COR-L47 (cell line): ENCODE measurements at places on chromosomes 13 and 19.

DNA sequence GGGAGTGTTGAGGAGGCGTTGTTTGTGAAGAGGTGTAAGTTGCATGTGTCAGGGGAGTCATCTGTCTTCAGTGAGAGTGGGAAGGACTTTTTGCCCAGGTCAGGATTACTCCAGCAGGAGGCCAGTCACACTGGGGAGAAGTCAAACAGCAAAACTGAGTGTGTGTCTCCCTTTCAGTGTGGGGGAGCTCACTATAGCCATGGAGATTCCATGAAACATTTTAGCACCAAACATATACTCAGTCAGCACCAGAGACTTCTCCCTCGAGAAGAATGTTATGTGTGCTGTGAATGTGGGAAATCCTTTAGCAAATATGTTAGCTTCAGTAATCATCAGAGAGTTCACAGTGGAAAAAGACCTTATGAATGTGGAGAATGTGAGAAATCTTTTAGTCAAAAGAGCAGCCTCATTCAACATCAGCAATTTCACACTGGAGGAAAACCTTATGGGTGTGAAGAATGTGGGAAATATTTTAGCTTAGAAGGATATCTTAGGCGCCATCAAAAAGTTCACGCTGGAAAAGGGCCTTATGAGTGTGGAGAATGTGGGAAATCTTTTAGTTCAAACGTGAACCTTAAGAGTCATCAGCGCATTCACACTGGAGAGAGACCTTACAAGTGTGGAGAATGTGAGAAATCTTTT is 8.4 kb upstream of the ZNF587 start:
- DNase-seq, result no peak

DNA sequence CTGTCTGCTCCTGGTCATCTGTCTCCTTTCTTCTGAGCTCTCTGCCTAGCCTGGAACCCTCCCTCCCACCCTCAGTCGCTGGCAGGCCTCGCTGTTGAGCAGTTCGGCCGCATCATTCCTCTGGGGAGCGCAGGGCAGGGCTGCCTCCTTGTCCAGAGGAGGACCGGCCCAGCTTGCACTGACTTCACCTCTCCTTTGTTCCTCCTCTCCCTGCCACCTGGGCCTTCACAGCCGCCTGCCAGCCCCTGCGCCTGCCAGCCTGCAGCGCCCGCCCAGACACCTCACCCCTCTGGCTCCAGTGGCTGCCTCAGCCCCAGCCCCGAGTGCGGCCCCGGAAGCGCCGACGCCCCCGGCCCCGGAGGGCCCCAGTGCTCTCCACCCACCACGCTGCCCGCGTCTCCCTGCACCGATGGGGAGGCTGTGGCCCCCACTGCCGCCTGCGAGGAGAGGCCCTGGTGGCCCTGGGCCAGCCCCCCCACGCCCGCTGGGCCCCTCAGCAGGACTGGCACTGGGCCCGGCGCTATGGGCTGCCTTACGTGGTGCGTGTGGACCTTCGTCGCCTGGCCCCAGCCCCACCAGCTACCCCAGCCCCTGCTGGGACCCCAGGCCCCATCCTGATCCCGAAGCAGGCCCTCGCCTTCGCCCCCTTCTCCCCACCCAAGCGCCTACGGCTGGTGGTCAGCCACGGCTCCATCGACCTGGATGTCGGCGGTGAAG is 7.2 kb downstream of the KMT5C start:
- no peak for DNase-seq

- no peak for DNase-seq
Measured at GRCh38 chr19:34118879-34119748, 53.2 kb upstream of the LSM14A start.

- peak; percentile 19 for DNase-seq
Measured at GRCh38 chr13:98839856-98840769, 87.6 kb upstream of the SLC15A1 start.

GRCh38 chr19:41813911-41814310 is 17.5 kb downstream of the CEACAM3 start:
- DNase-seq, result no peak

- DNase-seq, result no peak
Measured at GRCh38 chr13:80055847-80056246, 285.1 kb downstream of the SPRY2 start.

DNA sequence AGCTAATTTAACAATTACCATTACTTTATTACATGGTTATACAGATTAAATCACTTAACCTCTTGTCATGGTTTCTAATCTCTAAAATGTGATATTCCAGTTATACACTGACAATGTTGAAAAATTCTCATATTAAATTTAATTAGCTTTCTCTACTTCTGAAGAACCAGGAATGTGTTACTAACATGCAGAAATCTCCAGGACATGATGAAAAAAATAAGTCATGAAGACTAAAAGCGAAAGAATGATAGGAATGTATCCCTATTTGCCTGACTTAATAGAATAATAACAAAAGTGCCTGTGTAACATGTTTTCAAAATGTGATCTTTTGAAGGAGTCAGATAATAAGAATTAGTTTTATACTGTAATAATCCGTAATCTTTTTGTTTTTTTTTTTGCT is 2823.7 kb upstream of the PCDH20 start:
- no peak for DNase-seq

- no peak for DNase-seq
Measured at GRCh38 chr13:47421525-47421924, 524.7 kb upstream of the HTR2A start.

DNA sequence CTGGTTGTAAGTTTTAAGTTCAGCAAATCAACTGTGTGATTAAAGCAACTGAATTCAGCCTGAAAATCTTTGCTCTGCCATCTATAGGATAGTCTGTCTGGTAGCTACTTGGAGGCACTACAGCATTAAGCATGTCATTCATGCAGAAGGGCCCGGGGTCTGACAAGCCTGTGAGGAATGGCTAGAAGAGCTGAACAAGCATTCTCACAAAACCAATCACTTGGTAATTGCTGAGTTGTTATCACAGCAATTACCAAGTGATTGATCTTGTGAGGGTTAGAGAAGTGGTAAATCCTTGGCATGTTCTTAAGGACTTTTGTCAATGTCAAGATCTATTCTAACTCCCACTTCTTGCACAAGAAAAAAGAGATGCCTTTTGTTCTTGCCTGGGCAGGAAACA is 356.1 kb downstream of the FGF14 start:
- DNase-seq, result no peak

DNA sequence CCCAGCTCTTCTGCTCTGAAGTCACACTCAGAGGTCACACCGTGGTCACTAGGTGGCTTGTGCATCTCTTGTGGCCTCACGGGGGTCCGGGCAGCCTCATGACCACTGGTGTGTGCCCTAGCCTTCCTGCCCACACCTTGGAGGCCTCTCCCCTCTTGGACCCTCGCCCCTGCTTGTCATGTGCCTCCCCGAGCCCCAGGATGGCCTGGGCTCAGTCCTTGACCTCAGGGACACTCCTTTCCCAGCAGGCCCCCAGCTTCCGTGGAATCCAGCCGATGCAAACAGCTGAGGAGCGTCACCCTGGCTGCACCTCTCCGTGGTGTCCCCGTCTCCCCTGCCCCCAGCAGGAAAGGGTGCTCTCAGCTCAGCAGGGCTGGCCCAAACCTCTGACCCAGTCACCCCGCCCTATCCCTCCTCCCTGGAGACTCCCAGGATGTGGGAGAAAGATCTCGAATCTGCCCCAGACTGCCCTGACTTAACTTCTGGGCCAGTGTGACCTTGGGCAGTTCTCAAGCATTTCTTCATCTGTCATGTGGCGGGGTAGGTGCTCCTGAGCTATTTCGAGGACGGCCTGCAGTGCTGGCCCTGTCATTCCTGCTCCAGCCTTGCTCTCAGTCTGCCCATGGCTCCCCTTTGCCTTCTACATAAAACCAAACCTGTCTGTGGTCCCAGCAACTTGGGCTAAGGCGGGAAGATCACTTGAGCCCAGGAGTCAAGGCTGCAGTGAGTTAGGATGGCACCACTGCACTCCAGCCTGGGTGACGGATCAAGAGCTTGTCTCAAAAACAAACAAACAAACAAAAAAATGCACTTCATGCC is 4.6 kb upstream of the SLC25A42 start:
- DNase-seq, result no peak

GRCh38 chr13:113441661-113442060 is 11.6 kb downstream of the ADPRHL1 start:
- no peak for DNase-seq

DNA sequence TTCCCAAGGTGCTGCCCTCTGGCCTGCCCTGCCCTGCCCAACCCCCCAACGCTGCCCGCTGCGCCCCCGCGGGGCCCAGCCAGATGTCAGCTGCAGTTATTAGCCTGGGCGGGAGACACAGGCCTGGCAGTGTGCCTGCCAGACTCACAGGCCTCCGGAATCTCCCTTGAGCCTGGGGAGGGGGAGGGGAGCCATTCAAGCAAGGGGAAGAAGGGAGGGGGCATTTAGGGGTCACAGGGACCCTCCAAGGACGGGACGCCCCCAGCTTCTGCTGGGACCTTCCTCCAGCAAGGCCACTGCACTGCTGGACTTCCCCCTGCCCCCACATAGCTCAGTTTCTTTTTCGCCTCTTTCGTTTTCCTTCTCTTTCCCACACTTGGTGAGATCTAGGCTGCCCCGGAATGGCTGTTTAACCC is 2.6 kb upstream of the JUNB start:
- DNase-seq, result peak; percentile 70

DNA sequence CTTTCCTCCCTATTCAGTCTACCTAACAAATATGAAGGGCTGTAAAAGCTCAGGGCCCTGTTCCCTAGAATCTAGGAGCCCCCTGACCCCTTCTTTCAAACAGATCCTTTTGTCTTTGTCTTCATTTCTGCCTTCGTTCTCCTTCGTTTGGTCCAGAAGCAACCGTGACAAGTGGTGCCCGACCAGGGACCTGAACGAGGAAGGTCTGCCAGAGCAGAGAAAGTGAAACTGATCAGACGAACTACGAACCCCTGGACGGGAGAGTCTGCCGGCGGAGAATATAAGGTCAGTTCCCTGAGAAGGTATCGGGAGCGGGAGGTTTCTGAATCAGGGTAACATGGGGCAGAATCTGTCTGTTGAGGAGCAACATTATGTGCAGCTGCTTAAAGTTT is 751 bp downstream of the ERVK3-1 start:
- DNase-seq, result no peak

DNA sequence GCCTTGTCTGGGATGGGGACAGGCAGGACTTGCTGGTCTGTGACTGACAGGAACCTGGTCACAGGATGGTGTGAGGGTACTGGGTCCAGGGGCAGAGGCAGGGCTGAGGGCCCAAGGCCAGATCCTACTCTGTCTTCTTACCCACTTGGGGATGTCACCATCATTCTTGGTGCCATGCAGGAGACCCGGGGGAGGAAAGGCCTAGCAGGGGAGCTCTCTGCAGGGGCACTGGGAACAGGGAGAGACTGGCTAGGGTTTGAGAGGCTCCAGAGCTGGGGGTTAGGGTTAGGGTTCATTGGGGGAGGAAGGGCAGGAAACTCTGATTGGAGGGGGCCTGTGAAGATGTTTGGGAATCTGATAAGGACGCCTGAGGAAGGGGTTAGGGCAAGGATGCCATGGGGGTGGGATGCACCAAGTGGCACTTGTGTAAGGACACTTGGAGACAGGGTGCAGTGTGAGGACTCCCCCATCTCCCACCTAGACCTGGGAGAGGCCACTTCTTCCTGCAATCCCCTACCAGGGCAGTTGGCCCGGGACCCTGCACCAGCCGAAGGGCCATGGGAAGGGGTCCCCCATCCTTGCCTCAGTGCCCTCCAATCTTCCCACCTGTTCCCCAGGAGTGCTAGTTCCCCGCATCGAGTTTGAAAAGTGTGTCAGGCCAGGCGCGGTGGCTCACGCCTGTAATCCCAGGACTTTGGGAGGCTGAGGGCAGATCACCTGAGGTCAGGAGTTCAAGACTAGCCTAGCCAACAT is 6.9 kb downstream of the PRR36 start:
- no peak for DNase-seq

- DNase-seq, result no peak
Measured at GRCh38 chr13:106090001-106090400, 445.5 kb downstream of the EFNB2 start.
